ENCODE measurements at places on chromosomes 11 and 22.
A peak's percentile ranks its signal among the peaks of the same experiment; 100 is the strongest.

GRCh38 chr22:50731811-50732624 is 6.0 kb upstream of the ACR start:
- peak; percentile 21 for DNase-seq

DNA sequence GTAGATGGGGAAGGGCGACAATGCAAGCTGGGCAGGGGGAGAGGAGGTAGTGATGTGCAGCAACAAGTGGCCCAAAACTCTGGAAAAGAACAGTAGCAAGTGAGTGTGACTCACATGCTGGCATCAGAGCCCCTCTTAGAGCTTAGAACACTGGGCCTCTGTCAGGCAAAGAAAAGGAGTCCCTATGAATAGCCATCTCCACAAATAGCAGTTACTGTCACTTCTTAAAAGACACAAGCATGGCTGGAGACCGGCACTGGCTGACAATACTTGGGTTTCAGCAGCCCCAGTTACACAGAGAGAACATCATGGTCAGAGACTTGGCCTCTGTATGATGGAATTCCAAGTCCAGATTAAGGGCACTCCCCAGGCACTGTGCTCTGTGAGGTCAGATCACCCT is 58.2 kb downstream of the PRCP start:
- DNase-seq = no peak

DNA sequence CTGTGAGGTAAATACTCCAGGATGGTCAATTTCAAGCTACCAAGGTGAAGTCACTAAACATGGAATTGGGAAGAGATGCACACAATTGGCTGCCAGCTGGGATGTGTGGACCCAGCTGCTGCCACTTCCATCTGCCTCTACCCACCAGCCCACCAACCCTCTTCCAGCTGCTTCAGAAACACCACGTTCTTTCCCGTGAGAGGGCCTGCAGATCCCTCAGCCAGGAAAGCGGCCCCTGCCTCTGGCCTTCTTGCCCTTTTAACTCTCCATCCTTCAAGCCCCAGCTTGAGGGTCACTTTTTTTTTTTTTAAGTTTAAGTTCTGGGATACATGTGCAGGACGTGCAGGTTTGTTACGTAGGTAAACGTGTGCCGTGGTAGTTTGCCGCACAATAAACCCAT is 20.0 kb downstream of the PRG3 start:
- DNase-seq = no peak

DNA sequence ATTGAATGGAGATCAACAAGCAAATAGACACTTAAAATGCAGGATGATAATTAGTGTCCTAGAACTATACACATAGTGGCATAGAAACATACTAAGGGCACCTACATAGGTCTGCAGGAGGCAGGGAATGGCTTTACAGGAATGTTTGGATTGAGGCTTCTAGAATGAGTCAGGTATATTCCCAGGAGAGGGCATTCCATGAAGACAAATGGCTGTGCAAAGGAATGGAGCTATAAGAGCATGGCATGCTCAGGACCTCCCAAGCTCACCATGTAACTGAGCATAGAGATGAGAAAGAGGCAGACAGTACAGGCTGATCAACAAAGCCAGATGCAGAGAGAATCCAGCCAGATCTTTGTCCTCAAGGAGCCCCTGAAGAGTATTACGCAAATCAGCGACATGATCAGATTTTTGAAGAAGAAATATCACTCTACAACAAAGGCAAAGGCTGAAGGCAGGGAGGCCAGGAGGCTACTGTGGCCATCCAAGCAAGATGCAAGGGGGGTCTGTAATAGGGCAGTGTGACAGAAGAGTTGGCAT is 211.1 kb upstream of the MTNR1B start:
- DNase-seq = no peak

- DNase-seq = no peak
Observed at GRCh38 chr11:78656327-78656726, 81.7 kb upstream of the NARS2 start.

Measured in stimulated activated CD8-positive, alpha-beta memory T cell treated with anti-CD3 and anti-CD28 coated beads, Interleukin-4, amount 100 ng/mL, for 24 hours (primary cell).